ENCODE measurements at places on chromosomes 12 and 14.

- DNase-seq: peak; percentile 76
Observed at GRCh38 chr12:15856097-15856982, 25.8 kb upstream of the STRAP start.

DNA sequence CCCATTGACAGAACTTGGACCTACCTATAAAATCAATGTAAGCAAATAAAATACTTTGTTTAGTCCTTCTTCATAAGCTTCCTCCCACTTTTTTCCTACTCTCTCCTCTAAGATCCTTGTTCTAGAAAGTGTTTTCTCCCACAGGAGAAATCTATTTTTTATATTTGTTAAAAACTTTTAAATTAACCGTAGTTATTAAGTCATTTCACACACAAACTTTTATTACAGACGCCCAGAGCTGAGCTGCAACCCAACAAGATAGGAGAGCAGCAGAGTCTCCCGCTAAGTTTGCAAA, 27.7 kb downstream of the DAD1 start:
- no peak for DNase-seq

DNA sequence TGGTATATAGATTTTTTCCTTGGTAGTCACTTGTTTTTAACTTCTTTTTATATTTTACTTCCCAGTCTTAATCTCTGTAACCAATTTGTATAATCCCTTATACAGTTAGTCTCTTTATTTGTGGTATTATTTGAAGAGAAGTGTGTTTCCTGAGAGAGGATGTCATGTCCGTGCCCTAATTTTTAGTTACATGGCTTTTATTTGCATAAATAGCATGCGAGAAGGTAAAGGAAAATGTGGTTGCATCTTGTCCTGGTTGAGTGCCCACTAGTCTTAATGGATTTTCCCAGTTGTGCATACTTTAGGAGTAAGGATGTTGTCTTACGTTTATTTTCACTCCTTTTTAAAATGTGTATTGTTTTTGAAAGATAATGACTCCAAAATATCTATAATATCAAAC, 27.5 kb downstream of the RAP1B start:
- DNase-seq: no peak

GRCh38 chr12:8088574-8088973, 6.5 kb downstream of the NECAP1 start:
- DNase-seq: peak; percentile 31

GRCh38 chr14:104131968-104132732, 6.2 kb upstream of the KIF26A start:
- DNase-seq: no peak

GRCh38 chr12:64404470-64405256, 471 bp downstream of the XPOT start:
- DNase-seq: peak; percentile 76

GRCh38 chr12:132498931-132499330, 9.0 kb downstream of the FBRSL1 start:
- DNase-seq: no peak

DNA sequence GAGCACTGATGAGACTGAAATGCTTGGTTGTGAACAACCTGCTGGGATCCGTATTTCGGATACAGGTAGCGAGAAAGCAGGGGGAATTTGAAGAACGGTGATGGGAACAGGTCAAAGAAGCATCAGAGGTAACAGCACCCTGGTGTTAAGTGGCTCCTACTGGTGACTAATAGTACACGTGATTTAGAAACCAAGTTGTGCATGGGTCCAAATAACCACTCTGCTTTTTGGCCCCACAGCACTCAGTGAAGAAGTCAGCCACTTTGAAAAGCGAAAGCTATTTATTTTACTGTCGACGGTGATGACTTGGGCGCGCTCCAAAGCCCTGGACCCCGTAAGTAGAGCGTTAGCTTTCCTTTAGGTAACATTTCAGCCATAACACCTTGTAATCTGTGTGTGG, 16.7 kb downstream of the AK7 start:
- no peak for DNase-seq

GRCh38 chr14:104186575-104186974, 48.2 kb downstream of the KIF26A start:
- no peak for DNase-seq

DNA sequence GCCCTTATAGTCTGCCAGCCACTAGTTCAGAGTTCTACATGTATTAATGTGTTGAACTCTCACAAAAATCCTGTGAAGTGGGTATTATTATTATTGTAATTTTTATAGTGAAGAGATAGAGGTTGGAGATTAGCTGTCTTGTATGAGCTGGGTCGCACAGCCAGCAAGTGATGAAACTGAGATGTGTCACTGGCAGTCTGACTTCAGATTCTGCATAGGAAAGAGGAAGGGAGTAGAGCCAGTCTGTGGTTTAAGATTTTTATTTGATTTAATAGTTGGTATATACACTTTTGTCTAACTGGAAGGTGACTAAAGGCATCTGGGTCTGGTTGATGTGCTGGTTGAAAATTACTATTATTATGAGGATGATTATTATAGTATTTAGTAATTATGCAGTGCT, 5.8 kb upstream of the FRS2 start:
- DNase-seq: no peak

DNA sequence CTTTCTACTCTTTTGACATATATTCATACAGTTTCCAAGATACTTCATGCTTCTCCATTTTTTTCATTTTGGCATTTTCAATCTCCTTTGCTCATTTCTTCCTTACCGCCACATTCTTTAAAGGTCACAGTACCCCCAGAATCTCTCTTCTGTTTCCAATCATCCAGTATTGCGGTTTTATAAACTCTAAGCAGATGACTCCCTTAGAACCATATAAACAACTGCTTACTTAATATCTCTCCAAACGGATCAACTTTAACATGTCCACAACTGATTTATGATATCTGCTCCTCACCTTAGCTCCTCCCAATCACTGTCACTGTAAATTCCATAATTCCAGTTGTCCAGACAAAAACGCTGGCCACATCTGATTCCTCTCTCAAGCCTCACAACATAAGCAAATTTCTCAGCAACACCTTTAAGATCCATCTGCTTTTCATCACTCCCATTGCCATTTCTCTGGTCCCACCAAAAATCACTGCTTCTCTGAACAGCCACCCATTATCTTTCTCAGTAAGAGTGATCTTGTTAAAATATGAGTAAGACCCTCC, 49.6 kb downstream of the HNRNPC start:
- DNase-seq: no peak
